ENCODE measurements at places on chromosomes 7 and 10. TPM values are rescaled to one million over a fixed set of nuclear protein-coding genes. Genes with fewer than 3 reads are reported as not detected.

The ANKRD7 gene
- total RNA-seq = not detected

The ABCB1 gene
- total RNA-seq = not detected

The COBL gene
- total RNA-seq = 4.7 TPM

The DNAJC30 gene
- total RNA-seq = 10.7 TPM

The SCIN gene
- total RNA-seq = 0.37 TPM

The TMEM254 gene
- total RNA-seq = 23.0 TPM

The TIMM23B gene
- total RNA-seq = 24.2 TPM

The ASB10 gene
- not detected for total RNA-seq

The TCTN3 gene
- 39.5 TPM for total RNA-seq

The SORCS1 gene
- not detected for total RNA-seq

The NRG3 gene
- total RNA-seq = not detected

The GRM3 gene
- not detected for total RNA-seq

The PDIA4 gene
- 223 TPM for total RNA-seq

The SLC13A1 gene
- total RNA-seq = not detected

The TRA2A gene
- 71.8 TPM for total RNA-seq

The SLC26A3 gene
- total RNA-seq = not detected

The OR2A1 gene
- total RNA-seq = not detected

The VIPR2 gene
- total RNA-seq = not detected

The CH25H gene
- total RNA-seq = 0.09 TPM

The FZD8 gene
- total RNA-seq = 5.0 TPM

The UCMA gene
- not detected for total RNA-seq

The FFAR4 gene
- 0.27 TPM for total RNA-seq

The ABCC2 gene
- 201 TPM for total RNA-seq

The PRSS1 gene
- total RNA-seq = not detected

The HHEX gene
- 15.9 TPM for total RNA-seq

The ANKRD30A gene
- 1.4 TPM for total RNA-seq

The MYO3A gene
- total RNA-seq = not detected

The COL17A1 gene
- total RNA-seq = 3.8 TPM

The LIPN gene
- total RNA-seq = not detected

The HACD1 gene
- 56.4 TPM for total RNA-seq

The BICC1 gene
- 30.1 TPM for total RNA-seq

The IFIT1B gene
- not detected for total RNA-seq

The KCNIP2 gene
- 0.73 TPM for total RNA-seq

The EPHA1 gene
- total RNA-seq = not detected

The NUTM2A gene
- total RNA-seq = not detected

The LRRC17 gene
- total RNA-seq = not detected

The PLPP4 gene
- 0.14 TPM for total RNA-seq

The CPA1 gene
- total RNA-seq = not detected

The VAX1 gene
- 1.4 TPM for total RNA-seq

The MALRD1 gene
- total RNA-seq = not detected

The NXPH1 gene
- total RNA-seq = not detected

The LEP gene
- not detected for total RNA-seq

The PPP1R17 gene
- total RNA-seq = not detected
